ENCODE measurements at places on chromosomes 4 and X.

GRCh38 chr4:76002176-76002575, 5.1 kb downstream of the CXCL9 start:
- DNase-seq = no peak

DNA sequence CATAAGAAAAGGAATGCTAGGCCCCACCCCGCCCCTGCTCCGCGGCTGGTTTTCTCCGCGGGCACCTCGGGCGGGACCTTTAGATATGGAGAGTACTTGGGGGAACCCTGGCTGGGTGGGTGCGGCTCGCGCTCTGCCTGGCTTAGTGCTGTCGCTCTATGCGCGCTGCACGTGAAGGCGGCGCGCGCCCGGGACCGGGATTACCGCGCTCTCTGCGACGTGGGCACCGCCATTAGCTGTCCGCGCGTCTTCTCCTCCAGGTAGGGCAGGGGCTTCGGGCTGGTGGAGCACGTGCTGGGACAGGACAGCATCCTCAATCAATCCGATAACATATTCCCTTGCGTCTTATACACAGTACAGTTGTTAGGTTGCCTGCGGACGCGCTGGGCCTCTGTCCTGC, 56.0 kb downstream of the MAGEB10 start:
- DNase-seq = no peak

- no peak for DNase-seq
These were observed 57.8 kb downstream of the APBB2 start for GRCh38 chr4:41156574-41156973.

- DNase-seq = no peak
These were observed 138.9 kb downstream of the BCOR start for GRCh38 chrX:39958850-39959249.

- DNase-seq = no peak
These were observed 17.9 kb downstream of the VSIG4 start for GRCh38 chrX:66021765-66022631.

- DNase-seq = no peak
These were observed 39.2 kb downstream of the TXLNG start for GRCh38 chrX:16825264-16826035.

- no peak for DNase-seq
These were observed 52.4 kb upstream of the TSPAN5 start for GRCh38 chr4:98710831-98711230.

DNA sequence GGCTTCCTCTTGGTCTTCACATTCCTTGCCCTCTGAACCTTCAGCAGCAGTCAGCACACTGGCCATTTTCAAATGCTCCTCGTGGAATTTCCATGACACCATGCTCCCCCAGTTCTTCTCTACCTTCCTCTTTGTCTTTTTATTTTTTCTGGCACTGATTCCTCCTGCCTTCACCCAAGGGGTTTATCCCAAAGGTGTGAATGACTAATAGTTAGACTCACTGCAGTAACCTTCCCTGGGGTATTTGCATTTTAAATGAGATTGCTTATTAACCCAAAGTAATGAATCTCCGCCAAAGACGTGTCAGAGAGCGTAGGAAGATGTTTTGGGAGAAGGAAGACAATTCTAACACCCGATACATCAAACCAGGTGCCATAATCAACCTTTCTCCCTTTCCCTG, 36.2 kb downstream of the CD40LG start:
- no peak for DNase-seq

- peak; percentile 65 for DNase-seq
These were observed 15.0 kb downstream of the SCARB2 start for GRCh38 chr4:76198411-76199237.

DNA sequence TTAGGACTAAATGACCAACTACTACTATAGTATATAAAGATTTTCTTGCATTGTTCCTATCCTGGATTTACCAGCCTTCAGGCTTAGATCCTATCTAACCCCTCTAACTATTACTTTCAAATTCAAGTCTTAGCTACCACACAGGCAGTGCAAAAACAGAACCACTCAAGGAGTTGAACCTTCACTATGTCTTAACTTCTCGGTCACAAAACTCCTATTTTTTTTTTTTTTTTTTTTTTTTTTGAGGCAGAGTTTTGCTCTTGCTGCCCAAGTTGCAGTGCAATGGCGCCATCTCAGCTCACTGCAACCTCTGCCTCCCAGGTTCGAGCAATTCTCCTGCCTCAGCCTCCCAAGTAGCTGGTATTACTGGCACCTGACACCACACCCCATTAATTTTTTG, 6.3 kb upstream of the FAM200B start:
- no peak for DNase-seq

DNA sequence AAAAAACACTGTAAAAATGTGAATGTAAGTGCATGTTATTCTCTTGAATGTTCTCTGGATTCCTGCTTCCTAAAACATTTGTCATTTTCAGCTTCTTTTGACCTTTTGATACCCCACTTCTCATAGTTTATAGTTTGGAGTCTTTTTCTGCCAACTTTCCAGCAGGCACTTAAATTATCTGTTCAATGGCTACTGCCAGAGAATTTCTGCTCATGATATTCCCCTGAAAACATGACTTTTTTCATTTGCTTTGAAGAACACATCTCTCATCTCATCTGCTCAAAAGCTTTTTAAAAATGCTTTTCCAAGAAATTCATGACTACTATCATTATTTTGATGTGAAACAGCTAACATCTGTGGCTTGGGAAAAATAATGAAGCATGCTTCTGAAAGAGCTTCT, 269.7 kb upstream of the PCDH7 start:
- DNase-seq = no peak

DNA sequence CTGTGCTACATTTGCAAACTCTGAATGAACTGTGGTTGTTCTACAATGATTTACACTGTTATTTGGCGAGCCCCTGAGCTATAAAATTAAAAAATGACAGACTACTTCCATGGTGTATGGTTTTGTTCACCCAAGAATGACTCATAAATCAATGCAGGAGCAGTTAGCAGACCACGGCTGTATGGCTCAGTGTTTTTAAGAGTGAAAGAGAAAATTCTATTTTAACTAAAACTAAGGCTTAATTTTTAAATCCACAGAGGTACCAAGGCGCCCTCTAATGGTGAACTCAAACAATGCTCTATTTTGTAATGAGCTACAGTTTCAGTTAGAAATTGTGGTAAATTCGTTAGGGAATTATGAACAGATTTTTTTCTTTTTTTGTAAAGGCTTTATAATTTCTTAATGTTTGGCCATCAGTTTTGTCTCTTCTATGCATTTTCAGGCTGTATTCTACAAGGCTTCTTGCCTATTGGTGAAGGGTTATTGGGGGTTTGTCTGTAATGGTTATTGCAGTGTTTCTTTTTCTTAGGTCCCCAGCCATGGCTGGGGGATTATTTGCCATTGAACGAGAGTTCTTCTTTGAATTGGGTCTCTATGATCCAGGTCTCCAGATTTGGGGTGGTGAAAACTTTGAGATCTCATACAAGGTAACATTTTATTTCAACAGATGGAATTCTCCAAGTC, 32.5 kb downstream of the HMGB2 start:
- DNase-seq = peak; percentile 16

GRCh38 chrX:130330706-130331105, 9.0 kb upstream of the SLC25A14 start:
- peak; percentile 41 for DNase-seq

GRCh38 chrX:65697915-65698796, 30.7 kb downstream of the MSN start:
- peak; percentile 80 for DNase-seq

DNA sequence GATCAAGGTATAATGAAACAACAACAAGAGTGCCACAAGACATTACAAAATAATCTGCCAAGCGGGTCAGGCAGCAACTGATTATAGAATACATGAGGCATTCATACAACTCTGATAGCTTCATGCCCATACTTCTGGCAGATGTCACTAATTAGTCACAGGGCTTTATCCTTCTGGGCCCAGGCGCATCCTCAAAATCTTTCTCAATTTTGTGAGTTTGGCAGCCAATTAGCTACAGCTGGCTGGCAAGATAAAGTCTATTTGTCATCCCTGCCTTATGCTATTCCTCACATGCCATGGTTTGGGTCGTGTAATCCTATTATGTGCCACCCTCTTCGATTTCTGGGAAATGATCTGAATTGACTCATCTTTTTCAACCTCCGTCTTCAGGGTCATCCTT, 254.3 kb downstream of the PACRGL start:
- DNase-seq = no peak

DNA sequence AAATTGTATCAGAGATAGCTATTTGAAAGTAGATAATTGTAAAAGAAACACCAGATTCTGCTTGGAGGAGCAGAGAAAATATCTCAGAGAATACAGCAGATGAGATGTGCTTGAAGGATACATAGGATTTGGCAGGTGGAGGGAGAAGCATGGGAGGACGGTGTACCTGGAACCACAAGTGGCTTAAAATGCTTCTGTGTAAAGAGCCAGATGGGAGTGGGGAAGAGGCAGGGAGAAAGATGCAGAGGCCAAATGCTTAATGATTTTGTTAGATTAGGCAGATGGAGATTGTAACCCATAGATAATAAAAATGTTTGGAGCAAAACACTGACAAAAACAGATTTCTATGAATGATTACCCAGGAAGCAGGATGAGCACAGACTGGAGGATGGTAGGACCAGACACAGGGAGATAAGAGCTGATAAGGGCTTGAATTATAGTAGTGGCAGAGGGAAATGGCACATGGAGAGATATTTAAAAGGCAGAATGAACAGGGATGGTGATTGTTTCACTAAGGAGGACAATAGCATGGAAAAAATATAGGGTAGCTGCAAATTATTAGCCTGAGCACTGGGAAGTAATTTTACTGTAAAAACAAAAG, 145.7 kb upstream of the TBC1D9 start:
- no peak for DNase-seq

DNA sequence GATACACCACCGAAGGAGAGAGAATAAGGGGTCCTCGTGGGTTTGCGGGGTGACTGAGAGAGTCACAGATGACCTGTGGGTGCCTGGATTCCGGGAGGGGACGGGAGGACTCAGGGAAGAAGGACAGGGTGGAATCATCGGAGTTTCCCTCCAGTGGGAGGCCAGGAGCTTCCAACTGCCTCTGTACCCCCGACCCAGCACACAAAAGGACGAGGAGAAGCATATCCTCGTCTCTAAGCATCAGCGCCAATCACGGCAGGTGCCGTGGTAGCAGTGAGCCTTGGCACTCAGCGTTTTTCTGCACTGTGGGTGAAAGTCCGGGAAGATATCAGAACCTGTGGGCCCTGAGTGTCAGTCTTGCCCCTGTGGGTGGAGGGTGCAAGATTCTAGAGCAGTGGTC, 62.0 kb downstream of the ASMT start:
- DNase-seq = no peak

GRCh38 chr4:158966091-158966490, 136.8 kb upstream of the RAPGEF2 start:
- DNase-seq = no peak

GRCh38 chrX:15474028-15474427, 19.1 kb downstream of the PIR start:
- DNase-seq = no peak

DNA sequence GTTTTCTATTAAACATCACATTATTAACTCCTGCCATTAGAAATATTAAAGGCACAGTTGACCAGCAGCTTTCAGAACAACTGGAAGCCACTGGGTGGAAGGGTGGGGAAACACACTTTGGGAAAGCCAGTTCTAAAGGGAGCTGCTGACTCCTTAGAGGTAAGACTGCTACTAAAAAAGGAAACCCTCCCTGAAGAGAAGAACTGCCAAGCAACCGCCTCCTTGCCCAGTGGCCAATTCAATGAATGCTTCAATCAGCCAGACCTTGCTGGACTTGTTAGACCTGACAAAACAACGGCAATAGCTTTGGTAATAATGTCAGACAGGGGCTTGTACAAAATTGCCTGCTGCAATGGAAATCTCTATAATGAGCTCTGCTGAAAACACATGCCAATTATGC, 15.6 kb downstream of the OPHN1 start:
- DNase-seq = no peak

DNA sequence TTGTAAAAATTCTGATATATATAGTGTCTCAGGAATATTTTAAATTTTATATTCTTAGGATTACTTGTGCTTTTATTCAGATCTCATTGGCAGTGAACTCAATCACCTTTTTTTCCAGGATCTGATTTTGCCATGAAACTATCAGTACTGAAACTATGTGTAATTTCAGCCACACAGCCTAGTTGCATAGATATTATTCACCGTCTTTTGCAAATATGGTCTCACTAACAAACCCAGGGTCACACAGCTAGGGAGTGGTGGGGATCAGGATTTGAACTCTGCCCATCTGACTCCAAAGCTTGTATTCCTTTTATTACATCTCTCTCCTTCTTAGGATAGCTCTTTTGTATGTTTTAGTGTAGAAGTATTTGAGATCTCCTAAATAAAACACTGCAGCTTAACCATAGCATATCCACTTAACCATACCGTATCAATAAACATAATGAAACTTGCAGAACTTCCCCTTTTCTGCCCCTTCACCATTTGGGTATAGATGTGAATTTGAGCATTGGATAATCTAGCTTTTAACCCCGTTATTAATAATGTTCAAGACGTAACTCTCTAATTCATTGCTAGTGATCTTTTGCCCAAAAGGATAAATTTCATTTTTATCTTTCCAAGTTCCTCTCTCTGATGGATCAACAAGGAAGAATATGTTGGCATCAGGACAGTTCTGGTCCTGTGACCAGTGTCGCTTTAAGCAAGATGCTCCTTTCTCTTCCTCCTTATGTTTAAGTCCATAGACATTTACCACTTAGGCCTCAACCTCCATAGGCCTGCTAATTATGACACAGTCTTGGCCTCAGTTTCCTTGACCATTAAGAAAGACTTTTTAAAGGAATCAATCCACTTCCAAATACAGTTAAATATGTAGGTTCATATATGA, 74.6 kb downstream of the RAPGEF2 start:
- DNase-seq = no peak

DNA sequence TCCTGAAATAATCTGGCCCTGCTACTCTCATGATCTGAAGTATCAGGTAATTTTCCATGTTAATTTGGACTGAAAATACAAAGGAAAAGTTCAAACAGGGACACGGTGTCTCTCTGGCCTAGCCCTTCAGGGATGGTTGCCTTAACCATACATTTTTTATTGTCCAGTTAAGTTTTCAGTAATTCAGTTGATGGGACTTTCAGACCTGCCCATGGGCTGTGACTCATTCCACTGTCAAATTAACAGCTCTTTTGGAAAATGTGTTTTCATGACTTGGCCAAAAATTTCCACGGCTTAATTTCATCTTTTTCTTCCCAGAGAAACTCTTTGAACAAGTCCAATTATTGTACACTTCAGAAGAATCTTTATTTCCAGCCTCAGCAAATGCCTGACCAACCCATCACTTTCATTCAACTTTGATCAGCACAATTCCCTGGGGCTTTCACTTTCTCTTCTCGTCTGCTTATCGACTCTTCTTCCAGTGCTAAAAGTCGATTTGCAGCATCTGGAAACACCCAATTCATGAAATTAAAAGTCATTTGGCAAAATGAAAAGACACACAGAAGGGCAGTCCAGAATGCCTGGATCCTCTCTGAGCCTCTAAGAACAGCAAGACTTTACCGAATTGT, 293.9 kb downstream of the RAB28 start:
- DNase-seq = no peak

GRCh38 chrX:53474707-53475106, 40.5 kb upstream of the HSD17B10 start:
- DNase-seq = no peak

DNA sequence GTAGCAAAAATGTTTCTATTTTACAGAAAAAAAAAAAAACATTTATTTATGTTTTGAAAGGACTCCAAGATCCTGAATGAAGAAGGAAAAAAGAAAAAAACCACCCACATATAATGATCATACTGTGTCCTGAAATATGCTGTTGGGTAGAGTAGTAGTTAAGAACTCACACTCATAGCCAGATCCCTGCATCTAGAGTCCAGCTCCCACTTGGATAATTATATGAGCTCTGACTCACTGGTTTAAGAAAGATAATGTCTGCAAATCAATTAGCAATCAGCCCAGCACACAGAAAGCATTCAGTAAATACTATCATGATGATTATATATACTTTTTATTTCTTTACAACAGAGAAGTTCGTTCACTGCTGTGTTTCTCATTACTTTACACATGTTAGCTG, 46.7 kb upstream of the MXRA5 start:
- DNase-seq = no peak

Data from activated CD4-positive, alpha-beta T cell treated with anti-CD3 and anti-CD28 coated beads for 48 hours (primary cell).